GM04504 (cell line): ENCODE measurements at places on chromosomes 13 and 19.

- DNase-seq, result no peak
Measured at GRCh38 chr19:19306191-19306590, 14.1 kb downstream of the SUGP1 start.

- DNase-seq, result no peak
Measured at GRCh38 chr19:55179606-55180484, at the start of gene SYT5. Gene SYT5 (minus strand): TSS chr19:55180289. CDS start chr19:55179041, 1,248 bp downstream.

DNA sequence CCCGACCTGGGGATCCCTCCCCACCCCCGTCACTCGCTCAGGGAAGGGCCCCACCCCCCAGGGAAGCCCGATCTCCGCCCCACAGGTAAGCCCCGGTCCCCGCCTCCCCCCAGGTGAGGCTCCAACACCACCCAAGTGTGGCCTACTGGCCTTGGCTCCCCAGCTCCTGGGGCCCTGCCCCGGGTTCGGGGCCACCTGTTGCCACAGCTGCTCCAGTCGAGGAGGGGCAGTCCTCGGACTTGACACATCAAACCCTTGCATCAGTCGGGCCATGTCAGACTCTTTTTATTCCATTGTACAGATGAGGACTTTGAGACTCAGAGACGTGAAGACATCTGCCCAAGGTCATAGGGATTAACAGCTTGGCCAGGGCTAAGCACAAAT is 512 bp downstream of the CC2D1A start:
- DNase-seq, result no peak

DNA sequence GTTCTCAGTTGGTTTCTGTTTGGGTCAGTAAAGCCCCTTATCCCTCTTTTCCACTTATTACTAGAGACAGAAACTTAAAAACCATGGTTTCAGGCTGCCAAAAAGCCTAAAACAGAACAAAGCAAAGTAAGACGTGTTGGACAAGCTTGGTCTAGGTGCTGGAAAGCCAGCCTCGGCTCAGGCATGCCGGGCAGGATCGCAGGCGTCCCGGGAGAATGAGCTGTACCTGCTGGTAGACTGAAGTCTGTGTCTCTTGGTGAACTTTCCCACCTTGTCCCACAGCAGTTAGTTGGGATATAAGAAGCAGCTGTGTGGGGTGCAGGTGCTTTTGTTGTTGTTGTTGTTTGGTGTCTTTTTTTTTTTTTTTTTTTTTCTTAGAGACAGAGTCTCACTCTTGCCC is 20.8 kb downstream of the PRAM1 start:
- no peak for DNase-seq

GRCh38 chr19:40632311-40633036 is 31.3 kb downstream of the LTBP4 start:
- no peak for DNase-seq

- DNase-seq, result no peak
Measured at GRCh38 chr13:47955836-47956235, 45.2 kb downstream of the SUCLA2 start.

DNA sequence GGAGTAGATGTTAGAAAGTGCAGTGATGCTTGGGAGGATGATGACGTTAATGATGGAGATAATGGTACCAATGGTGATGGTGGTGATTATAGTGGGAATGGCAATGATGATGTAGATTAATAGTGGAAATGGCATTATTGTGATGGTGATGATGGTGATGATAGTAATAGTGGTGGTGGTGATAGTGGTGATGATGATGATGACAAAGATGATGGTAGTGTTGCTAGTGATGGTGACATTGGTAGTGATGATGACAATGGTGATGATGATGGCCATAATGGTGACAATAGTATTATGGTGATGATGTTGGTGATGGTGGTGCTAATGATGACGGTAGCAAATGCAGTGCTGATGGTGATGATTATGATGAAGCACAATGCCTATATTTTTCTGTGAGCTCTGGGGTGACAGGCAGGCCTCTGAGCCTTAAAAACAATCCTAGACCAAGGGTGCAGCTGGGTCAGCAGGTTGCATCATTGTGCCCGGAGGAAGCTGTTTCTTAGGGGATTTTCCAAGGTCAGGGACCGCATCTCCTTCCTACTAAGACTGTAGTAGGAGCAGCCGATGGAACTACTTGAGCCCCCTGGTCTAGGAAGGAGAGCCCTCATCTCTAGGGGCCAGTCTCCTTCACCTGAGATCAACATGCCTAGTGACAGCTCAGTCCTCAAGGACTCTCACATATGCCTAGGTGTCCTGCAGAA is 7.8 kb downstream of the CEACAM18 start:
- DNase-seq, result no peak

GRCh38 chr19:13006431-13007281 is 11.4 kb downstream of the NFIX start:
- DNase-seq, result no peak

DNA sequence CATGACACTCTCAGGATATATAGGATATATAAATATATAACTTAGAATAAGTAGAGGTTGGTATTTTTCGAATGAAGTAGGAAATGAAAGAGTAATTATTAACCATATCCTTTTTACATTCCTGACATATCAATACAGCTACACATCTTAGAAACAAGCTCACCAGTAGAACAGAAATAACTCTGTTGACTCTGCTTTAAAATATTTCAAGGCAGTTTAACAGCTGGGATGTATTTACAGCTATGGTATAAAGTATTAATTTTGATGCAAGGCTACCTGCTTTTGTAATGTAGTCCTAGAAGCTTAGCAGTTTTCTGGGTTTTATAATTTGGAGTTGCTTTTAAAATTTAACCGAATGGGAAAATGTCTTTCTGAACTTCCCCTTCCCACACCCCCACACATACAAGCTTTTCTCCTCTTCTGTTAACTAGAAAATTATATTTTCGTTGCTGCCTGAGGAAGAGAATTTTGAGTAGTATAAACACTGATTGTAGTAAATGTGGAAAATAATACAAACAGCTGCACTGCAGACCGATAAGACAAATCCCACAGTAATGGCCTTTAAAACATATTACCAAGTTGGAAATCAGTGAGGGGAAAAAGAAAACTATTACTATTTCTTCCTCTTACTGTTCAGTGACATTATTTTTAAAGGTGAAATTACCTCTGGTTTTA is 147.7 kb downstream of the GGACT start:
- DNase-seq, result no peak

GRCh38 chr13:109287553-109287952 is 498.8 kb downstream of the IRS2 start:
- no peak for DNase-seq

DNA sequence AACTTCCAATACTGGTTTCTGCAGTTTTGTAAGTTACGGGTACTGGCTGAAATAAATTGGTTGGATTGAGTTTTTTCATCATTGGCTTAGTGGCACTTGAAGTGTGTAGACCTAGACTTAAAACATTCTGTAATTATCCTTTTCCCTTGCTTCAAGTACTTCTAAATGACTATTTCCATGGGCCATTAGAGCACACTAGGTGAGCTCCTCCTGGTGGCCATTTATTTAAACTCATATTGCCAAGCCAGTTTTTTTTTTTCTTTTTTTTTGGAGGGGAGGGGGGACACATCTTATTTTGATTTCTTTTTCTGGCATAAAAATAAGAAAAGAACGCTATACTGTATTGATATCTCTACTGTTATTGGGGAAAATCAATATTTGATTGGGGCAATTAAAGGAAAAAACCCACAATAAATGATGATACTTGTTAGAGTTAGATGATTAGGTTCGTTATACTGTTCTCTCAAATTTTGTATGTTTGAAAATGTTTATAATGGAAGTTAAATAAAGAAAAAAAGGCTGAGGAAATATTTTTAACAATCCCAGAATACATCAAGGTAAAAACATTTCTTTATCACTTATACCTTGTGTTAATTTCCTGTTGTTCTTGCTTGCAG is 82.9 kb downstream of the PDS5B start:
- no peak for DNase-seq

DNA sequence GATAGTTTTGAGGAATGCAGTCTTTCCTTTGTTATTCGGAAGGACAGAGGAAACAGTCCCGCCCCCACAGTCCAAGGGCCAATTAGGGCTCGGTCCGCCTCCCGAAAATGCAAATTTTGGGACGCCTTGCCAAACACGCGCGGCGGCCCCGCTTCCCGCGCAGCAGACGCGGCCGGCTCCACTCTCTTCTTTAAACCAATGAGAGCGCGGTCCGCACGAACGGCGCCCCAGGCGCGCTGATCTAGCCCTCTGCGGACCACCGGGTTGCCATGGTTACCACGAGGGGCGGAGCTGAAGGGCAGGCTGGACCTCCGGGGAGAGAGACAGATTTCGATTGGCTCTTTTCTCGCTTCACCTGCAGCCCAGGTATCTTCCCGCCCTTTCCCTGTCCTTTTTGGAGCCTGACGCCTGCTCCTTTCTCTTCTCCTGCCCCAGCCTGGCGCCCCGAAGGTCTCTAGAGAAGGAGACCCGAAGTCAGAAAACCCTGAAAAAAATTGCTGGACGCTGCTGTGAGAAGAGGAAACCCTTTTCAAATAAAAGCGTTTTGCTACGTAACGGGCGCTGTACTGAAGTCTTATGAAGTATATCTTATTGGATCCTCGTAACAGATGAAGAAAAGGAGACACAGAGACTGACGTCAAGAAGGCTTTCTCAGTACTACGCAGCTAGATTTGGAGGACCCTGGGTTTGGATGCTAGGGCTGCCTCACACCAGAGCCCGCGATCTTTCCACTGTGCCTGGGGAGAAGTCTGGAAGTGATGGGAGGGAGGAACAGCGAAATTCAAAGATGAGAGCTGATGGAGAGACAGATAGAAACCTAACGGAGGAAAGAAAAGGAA is 2.0 kb downstream of the PTH2 start:
- DNase-seq, result no peak

DNA sequence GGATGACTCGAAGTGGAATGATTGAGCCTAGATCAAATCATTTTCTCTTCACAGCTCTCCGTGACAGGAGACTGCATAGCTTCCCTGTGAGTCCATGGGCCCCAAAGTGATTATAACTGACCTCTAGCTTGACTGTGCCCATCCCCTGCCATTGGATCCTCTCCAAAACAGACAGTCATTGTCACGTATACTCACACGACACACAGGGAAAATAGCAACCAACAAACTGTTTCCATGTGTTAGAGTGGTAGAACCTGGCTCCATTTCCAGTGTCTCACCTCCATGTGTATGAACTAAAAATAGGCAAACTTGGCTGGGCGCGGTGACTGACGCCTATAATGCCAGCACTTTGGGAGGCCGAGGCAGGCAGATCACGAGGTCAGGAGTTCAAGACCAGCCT is 48.8 kb upstream of the NPAS1 start:
- DNase-seq, result peak; percentile 99

GRCh38 chr19:47112166-47112996 is 1.2 kb downstream of the ZC3H4 start:
- DNase-seq, result peak; percentile 73

GRCh38 chr13:85441364-85441763 is 357.9 kb downstream of the SLITRK6 start:
- no peak for DNase-seq

- DNase-seq, result no peak
Measured at GRCh38 chr19:41930322-41930722, 2.1 kb upstream of the ERFL start.

GRCh38 chr13:52452470-52452869 is 2.0 kb upstream of the VPS36 start:
- DNase-seq, result no peak

- no peak for DNase-seq
Measured at GRCh38 chr13:92657565-92657964, 569.0 kb upstream of the GPC6 start.

DNA sequence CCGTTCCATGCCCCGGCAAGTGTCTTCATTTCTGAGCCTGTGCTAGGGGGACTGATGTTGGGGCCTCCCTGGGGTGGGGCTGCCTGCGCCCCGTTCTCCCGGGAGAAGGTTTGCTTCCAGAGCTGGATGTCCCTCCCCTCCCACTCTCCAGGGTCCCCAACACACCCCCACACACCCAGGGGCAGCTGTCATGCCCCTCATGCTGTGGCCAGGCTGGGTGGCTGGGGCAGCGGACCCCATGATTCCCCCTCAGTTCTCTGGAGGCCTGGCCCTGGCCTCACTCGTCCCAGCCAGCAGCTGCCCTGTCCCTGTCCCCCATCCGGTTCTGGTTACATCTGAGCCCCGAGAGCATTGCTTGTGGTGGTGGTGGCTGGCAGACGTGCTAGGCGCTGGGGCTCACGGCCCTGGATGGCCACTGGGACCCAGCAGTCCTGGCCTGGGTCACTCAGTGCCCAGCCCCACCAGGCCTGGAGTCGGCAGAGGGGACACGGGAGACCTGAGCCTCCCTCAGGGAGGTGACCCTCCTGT is 184.8 kb downstream of the KDM4B start:
- no peak for DNase-seq

DNA sequence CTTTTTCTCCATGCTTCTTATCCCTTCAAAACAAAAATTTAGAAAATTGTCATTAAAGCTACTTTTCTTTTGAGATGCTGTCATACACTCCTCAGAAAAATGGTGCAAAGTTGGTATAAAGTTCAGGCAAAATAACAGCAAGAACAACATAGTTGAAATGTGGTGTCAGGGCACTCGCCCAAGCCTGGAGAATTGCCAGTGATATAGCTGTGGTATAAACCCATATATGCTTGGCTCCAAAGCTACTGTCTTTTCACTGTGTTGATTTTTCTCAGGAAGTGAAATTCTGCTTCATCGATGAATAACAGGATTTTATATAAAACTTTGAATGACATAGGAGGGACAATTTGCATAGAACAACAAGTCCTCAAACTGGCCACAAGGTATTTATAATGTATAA is 2532.9 kb downstream of the PCDH9 start:
- no peak for DNase-seq

DNA sequence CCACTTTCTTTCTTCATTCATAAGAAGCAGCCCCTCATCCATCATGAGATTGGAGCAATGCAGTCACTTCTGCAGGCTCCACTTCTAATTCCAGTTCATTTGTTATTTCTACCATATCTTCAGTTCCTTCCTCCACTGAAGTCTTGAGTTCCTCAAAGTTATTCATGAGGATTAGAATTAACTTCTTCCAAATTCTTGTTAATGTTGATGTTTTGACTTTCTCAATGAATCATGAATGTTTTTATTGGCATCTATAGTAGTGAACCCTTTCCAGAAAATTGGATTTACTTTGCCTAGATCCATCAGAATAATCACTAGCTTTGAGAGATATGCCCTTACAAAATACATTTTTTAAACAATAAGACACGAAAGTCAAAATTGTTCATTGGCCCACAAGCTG is 2567.7 kb upstream of the PCDH20 start:
- no peak for DNase-seq

GRCh38 chr13:106818971-106819370 is 251.0 kb upstream of the ARGLU1 start:
- no peak for DNase-seq
